ENCODE measurements at places on chromosomes 1 and 21.

GRCh38 chr1:196183941-196184340 is 424.3 kb downstream of the KCNT2 start:
- no peak for DNase-seq

DNA sequence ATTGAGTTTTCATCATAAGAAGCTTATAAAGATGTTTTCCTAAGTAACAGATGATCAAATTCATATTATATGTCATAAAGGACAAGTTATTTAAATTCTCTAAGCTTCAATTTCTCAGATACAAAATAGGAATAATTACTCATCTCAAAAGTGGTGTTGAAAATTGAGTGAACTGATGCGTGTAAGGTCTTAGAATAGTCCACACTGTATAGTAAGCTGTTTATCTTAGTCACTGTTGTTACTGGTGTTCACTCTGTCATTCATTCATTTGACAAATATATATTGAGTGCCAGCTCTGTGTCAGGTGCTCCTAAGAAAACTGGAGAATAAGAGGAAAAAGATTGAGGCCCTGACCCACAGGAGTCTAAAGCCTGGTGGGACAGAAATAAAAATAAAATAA is 186.3 kb upstream of the BRINP3 start:
- no peak for DNase-seq

- DNase-seq = no peak
These were observed 362.3 kb downstream of the HLX start for GRCh38 chr1:221241592-221241991.

DNA sequence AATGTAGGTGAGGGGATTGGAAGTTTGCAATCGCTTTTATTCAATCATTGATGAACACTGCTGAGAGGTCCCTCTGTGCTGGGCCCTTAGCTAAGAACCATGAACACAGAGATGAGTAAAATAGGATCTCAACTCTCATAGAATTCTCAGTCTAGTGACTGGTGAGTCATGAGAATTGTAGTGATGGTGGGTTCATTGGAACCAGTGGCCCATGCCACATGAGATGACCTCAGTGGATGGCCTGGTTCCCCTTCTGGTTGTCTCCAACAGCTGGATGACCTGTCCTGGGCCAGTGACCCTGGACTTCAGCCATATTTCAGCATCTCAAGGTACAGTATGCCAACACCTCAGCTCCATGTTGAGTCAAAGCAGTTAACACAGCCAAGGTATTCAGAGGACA is 21.3 kb upstream of the S100A10 start:
- DNase-seq = no peak

GRCh38 chr1:155892796-155893195 is 18.4 kb downstream of the RIT1 start:
- peak; percentile 35 for DNase-seq

- DNase-seq = no peak
These were observed 631.1 kb upstream of the NR5A2 start for GRCh38 chr1:199396456-199396855.

DNA sequence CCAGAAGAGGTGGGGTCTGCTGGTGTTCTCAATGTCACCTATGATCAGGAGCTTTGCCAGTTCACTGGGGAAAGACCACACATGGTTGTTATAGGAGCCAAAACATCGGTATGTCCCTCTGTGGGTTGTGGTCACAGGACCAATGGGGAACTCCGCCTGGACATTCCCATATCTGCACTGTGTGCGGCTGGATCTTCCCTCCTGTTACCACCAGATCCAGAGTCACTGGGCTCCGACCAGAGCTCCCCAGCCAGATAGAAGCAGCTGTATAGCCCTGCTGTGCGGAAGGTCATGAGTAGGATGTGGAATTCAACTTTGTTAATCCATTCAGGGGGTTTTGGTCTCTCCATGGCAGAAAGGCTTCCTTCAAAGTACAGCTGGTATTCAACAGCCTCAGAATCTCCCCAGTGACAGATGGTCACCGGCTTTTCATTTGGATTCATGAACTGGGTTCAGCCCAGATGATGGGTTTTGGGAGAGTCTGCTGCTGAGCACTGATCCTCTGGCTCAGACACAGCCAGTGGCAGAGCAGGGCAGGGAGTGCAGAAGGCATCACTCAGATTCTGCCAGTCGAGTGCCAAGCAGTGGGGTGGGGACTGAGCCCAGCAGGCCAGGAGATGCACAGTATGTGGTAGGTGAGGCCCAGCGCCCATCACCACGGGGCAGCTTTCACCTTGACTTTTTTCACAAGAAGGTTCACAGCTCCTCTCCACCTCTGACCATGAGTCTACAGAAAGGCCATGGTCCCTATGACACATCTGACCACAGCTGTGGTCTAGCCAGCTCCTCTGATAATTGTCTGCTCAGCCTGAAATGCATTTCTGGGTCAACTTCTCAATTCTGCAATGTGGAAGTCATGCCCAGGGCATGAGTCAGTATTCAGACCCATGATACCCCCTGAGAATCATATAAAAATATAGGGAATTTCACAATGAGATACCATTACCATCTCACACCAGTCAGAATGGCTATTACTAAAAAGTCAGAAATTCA is 2.9 kb upstream of the SHCBP1L start:
- no peak for DNase-seq

DNA sequence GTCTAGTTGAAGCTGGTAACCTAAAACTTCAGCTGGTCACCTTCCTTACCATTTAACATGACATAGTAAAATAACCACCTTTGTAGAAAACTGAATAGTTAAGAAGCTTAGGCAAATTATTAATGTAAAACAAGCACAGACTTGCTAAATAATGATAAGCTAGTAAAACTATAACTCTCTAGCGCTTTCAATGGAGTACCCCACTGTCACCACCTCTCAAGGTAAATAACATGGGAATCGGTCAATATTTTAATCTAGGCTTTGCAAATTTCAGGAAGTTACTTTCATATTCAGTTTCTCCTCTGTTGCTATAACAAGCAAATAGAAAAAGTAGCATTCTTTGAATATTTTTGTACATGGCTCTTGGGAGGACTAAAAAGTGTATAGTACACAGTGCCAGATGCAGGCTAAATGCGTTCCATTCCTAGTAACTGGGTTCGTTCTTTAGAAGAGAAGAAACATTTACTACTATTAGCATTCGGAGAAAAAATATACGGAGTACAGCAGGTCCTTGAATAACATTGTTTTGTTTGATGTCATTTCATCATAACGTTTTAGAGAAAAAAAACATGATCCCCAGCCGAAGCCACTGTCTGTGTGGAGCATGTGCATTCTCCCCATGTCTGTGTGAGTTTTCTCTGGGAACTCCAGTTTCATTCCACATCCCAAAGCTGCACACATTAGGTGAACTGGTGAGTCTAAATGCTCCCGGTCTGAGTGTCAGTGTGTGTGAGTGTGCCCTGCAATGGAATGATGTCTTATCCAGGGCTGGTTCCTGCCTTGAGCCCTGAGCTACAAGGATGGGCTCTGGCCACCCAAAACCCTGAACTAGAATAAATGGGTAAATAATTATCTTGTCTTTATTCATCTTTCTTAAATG is 52.5 kb downstream of the EPRS1 start:
- no peak for DNase-seq

- peak; percentile 53 for DNase-seq
These were observed 5.6 kb downstream of the SH3BGRL3 start for GRCh38 chr1:26285366-26286063.

All from A549 (cell line).